ENCODE measurements at places on chromosomes 13 and 19.
A peak's percentile ranks its signal among the peaks of the same experiment; 100 is the strongest.

GRCh38 chr13:91767651-91768050 is 369.2 kb downstream of the GPC5 start:
- ATAC-seq, result no peak

- ATAC-seq, result no peak
These were observed 24.3 kb downstream of the CAPN12 start for GRCh38 chr19:38719761-38720558.

DNA sequence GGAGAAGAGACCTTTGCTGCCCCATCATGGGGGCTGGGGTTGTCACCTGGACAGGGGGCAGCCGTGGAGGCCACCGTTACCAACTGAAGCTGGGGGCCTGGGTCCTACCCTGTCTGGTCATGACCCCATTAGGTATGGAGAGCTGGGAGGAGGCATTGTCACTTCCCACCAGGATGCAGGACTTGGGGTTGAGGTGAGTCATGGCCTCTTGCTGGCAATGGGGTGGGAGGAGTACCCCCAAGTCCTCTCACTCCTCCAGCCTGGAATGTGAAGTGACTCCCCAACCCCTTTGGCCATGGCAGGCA is 9.0 kb downstream of the EGLN2 start:
- ATAC-seq, result no peak

GRCh38 chr13:51681037-51681678 is 96.9 kb downstream of the WDFY2 start:
- ATAC-seq, result peak; percentile 92

DNA sequence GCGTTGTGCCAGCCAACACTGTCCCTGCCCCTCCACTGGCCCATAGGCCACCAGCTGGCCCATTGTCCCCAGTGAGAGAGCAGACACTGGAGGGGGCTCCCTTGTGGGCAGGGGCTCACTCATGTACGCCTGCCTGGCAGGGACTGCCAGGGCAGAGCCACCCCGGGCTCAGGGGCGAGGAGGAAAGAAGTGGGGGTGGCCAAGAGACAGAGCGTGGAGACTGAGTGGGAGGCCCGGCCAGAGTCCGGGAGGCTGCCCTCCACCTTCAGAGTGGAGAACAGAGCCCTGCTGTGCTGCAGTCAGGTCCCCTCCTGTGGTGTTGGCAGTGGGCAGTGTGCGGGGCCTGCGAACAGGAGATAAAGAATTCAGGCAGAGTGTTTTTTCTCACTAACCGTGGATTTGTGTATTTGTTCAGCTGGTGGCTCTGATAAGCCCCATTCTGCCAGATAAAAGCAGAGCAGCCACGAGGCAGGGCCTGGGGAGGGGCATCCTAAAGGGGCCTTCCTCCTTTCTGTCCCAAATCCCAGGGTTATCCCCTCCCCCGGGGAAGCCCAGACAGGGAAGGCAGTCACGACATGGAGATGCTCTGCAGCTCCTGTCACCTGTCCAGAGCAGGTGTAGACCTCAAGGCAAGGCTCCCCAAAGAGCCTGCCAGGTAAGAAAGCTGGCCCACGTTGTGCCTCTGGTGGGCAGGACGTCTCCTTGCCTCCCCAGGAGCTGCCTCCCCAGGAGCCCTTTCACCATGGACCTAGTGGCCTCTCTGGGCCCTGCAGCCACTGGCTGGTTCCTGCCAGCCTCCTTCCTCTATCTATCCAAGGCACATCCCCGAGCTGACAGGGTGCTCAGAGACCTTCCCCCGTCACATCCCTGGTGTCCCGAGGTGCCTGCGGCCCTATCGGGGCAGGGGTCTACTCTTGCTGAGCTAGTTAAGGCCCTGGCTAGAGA is 33.0 kb downstream of the LYL1 start:
- ATAC-seq, result no peak

DNA sequence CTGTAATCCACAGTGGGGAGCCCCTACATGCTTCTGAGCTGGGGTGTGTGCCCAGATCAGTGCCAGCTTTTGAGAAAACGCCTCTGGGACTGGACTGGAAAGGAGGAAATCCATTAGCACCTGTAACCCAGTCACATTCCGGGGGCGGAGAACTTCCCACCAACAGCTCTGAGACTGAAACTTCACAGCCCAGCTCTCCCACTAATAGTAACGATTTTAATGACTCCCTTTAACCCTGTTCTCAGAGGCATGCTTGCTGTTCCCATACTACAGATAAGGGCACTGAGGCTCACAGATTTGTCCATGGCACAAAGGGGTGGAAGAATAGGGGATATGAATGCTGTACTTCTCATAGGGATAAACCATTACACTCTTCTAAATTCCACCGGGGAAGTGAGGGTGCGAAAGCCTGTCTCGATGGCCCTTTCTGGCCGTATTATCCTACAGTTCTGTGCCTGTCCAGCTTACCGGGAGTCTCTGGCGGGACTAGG is 851 bp downstream of the FBXO46 start:
- peak; percentile 18 for ATAC-seq

DNA sequence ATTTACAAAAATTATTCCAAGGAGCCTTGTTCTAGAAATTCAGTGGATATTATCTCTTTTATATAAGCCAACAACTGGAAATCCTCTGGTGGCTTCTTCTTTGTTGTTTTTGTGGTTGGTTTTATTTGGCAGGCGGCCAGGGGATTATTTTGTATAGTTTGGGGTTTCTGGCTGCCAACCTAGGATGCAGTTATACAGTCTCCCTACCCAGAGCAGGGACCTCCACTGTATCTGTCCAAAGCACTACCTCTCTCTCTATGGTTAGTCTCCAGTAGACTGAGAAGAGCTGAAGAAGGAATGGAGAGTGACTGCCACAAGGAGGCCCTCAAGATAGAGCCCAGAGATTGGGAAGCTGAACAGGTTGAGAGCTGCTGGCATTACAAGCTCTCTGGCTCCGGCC is 80.2 kb downstream of the ZAR1L start:
- no peak for ATAC-seq

DNA sequence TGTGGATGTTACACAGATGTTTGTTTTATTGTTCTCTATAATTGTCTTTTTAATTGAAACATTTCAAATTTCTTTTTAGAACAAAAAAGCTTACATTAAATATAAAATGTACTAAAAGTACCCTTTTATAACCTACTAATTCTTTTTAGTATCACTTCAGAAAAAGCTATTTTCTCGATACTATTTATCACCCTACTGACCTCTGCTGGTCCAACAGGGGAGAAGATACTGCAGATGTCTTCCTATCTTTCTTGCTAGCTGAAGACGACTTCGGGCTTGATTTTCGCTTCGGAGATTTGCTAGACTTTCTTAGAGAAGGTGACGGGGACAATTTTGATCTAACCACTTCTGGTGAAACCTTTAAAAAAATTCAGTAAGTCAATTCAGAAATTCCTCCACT is 42.4 kb downstream of the ZC3H13 start:
- ATAC-seq, result peak; percentile 44

- ATAC-seq, result no peak
These were observed 18.9 kb upstream of the ONECUT3 start for GRCh38 chr19:1734321-1734966.

DNA sequence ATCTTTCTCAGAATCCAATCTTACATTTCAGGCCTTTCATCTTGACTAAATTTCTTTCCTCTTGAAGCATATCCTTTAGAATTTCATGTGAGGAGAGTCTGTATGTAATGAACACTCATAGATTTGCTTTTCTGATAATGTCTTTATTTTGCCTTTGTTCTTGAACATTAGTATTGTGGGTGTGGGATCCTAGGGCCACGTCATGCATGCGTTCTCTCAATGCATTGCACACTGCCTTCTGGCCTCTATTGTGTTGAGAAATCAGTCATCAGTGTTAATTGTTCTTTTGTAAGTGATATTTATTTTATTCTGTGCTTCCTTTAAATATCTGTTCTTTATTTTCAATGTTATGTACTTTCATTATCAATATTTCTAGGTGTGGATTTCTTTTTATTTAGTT is 364.9 kb downstream of the OXGR1 start:
- ATAC-seq, result no peak

GRCh38 chr13:24218338-24218737 is 57.8 kb downstream of the SPATA13 start:
- ATAC-seq, result no peak

DNA sequence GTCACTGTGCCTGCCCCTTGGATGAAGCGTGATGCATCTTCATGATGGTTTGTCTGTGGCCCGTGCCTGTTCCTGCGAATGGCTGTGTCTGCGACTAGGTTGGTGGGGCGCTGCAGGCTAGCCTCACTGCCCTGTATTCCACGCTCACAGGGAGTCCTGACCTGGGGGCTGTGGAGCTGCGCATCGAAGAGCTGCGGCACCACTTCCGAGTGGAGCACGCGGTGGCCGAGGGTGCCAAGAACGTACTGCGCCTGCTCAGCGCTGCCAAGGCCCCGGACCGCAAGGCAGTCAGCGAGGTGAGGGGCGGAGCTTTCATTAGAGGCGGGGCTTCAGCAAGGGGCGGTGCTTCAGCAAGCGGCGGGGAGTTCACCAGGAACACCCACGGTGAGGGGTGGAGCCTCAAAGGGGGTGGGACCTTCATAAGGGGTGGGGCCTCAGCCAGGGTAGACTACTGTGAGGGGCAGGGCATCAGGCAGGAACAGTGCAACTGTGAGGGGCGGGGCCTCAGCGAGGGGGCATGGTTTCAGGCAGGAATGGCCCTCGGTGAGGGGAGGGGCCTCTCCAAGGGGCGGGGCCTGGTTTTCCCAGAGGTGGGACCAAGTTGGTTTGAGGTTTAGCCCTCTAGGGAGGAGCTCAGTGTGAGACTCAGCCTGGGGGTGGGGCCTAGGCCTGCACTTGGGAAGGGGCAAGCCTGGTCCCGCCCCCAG is 17.2 kb downstream of the PKN1 start:
- peak; percentile 95 for ATAC-seq
